ENCODE measurements at places on chromosomes 5 and 9.

DNA sequence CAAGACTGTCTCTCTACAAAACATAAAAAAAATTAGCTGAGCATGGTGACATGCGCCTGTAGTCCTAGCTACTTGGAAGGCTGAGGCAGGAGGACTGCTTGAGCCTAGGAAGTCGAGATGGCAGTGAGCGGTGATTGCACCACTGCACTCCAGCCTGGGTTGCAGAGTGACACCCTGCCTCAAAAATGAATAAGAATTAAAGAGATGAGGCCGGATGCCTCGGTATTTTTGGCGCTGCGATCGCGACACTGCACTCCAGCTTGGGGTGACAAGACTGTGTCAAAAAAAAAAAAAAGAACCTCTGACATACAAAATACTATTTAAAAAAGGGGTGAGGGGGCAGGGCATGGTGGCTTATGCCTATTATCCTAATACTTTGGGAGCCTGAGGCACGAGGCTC, 7.3 kb downstream of the GPBP1 start:
- no peak for DNase-seq

DNA sequence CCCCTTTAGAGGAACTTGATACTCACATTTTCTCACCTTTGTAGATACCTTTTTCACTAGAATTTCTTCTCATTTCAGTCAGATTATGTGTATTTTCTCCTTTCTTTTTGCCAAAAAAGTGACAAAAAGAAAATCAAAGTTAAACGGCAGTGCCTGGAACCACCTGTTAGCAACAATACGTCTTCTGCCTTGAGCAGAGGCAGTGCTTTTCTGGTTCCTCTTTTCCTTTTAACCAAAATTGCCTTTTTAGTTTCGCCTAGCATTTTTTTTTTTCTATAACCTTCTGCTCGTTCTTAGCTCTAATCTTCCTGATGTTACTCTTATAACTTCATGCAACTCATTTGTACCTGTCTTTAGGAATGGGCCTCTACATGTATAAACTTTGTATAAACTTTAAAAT, 26.1 kb downstream of the SMIM32 start:
- DNase-seq: no peak

GRCh38 chr9:1469996-1470395, 419.8 kb downstream of the DMRT2 start:
- DNase-seq: no peak

- DNase-seq: no peak
Observed at GRCh38 chr5:52786949-52787599, 642 bp upstream of the ITGA1 start.

- DNase-seq: no peak
Observed at GRCh38 chr5:57434227-57434640, 48.4 kb downstream of the ACTBL2 start.

DNA sequence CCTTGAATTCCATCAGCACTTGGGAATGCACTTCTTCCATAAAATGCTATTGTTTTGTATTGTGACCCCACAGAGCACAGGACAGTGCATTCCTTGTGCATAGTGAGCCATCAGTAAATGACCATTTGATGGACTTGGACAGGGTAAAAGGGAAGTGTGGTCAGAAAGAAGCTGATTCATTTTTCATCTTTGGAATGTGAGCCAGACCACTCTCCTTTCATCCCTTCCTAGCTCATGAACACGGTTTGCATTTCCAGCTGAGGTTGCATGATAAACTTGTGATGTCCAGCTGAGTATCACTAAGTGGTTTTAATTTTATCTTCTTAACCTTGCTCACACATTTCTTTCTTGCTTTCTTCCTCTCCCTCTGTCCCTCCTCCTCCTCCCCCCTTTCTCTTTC, 101.3 kb downstream of the NUDT12 start:
- no peak for DNase-seq

DNA sequence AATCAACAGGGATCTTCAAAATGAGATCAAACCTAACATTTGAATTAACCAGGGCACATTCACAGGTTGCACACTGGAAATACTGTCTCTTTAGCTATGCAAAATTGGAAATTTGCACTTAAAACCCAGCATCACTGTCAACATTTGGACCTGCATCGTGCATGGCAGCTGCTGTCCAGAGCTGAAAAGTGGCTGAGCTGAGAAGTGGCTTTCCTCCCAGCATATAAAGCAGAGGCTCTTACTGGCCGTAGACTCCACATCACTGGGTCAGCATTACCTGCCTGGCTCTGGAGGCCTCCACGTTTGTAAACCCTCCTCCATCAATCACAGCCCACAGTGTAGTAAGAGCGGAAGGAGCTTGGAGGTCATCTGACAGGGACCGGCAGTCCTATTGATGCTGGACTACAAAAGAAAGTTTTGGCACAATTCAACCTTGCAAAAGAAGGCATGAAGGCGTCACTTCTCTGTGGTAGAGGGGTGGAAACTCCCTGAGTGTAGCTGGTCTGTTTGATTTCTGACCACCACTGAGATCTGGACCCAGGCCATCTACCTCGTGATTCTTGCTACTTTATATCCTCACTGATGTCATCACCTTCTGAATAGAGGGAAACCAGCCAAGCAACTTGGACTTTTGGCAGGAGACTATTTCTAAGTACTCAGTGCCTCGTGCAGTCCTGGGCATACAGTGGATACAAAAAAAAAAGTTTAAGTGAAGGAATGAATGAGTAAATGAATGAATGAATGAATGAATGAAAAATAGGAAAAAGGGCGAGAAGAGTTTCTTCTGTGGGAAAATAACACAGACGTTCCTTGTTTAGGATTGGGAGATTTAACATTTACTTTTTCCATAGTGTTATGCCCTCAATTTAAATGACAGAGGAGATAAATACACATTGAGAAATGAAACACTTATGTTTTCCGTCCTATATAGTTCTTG, 14.8 kb downstream of the RASEF start:
- no peak for DNase-seq

DNA sequence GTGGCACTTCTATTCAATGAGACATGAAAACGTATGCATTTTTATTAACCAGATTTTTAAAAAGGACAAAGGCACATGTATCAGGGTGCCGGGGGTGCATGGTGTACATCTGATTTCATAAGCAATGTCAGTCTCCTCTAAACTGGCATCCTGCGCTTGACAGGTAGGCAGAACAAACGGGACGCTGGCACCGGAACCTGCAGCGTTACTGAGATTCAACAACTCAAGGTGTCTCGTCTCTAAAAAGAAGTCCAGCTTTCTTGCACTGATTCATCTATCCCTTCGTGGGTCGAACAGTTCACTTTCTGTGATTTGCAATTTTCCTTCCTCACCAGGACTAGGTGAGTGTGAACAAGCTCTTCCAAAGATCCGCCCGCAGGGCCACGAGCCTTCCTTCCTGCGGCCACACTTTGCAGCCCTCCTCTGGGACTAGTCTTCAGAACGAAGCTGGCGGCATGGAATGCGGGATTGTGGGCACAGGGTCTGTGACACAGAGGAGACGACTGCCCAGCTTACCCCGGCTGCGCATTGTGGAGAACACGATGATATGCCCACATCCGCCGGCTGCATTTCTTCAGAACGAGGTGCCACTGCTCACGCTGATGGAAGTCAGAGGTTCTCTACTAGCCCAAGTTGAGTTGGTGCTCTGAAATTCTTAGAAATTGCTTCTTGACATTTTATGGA, 7.2 kb downstream of the SLC6A3 start:
- DNase-seq: no peak

DNA sequence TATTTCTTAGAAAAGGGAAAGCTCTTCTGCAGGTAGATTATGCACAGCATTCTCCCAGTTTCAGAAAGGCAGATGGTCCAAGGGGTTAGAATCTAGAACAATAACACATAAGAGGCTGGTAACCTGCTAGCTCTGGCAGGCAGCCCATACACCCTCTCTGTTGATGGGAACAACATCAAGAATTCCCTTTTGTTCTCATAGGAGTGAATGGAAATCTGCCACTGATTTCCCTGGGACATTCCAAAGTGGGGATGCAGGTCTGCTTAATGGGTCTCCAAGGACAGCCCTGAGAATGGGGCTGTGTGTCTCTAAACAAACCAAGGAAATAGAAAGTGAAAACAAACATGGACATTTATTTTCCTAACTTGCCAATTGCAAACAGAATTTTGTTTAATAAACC, 456.8 kb downstream of the EBF1 start:
- no peak for DNase-seq

All from right lung (tissue), 10 donors.